ENCODE measurements at places on chromosomes 2 and 18. TPM values are rescaled to one million over a fixed set of nuclear protein-coding genes. Genes with fewer than 3 reads are reported as not detected.

Gene TRIM43
- not detected for total RNA-seq

Gene PTPRM
- total RNA-seq: 61.7 TPM

Gene MREG
- 1.3 TPM for total RNA-seq

Gene ITGB1BP1
- 43.3 TPM for total RNA-seq

Gene ANKZF1
- total RNA-seq: 21.5 TPM

Gene PFN4
- total RNA-seq: 1.8 TPM

Gene SOX11
- 13.2 TPM for total RNA-seq

Gene ITPRIPL1
- 4.4 TPM for total RNA-seq

Gene AQP12B
- total RNA-seq: not detected

Gene BOD1L2
- total RNA-seq: not detected

Gene FAM161A
- 5.3 TPM for total RNA-seq

Gene LRP2
- total RNA-seq: 0.13 TPM

Gene RAMP1
- 41.5 TPM for total RNA-seq

Gene FOXI3
- total RNA-seq: not detected

Gene ACAA2
- total RNA-seq: 66.8 TPM

Gene MYO5B
- total RNA-seq: 0.98 TPM

Gene PRSS56
- 2.6 TPM for total RNA-seq

Gene ALK
- 0.04 TPM for total RNA-seq

Gene SMYD5
- 31.8 TPM for total RNA-seq

Gene CHRNA1
- total RNA-seq: 94.9 TPM

Gene FN1
- total RNA-seq: 455 TPM

Gene SOWAHC
- 5.4 TPM for total RNA-seq

Gene GAREM1
- total RNA-seq: 7.4 TPM

Gene PARD6G
- 2.9 TPM for total RNA-seq

Gene SRD5A2
- total RNA-seq: under 0.01 TPM

Gene RAD51AP2
- under 0.01 TPM for total RNA-seq

Gene SATB2
- total RNA-seq: 1.2 TPM

Gene LDLRAD4
- total RNA-seq: 20.8 TPM

Gene WNT6
- 0.09 TPM for total RNA-seq

Gene TEKT4
- total RNA-seq: not detected

Gene REG3A
- not detected for total RNA-seq

Gene CNDP2
- 27.5 TPM for total RNA-seq

Gene FAM228B
- total RNA-seq: 31.5 TPM

Gene CXXC1
- 19.7 TPM for total RNA-seq

Gene FLACC1
- 2.3 TPM for total RNA-seq

Gene CELF4
- total RNA-seq: 0.18 TPM

Gene CPO
- total RNA-seq: 0.13 TPM

Gene RPRM
- 6.4 TPM for total RNA-seq

Gene OTOS
- not detected for total RNA-seq

Gene ZNF519
- 9.2 TPM for total RNA-seq

Gene DOK6
- total RNA-seq: 4.9 TPM

Gene EVA1A
- 6.9 TPM for total RNA-seq

Gene WNT10A
- 0.04 TPM for total RNA-seq

Gene EPB41L3
- total RNA-seq: 80.6 TPM
